Neuronal stem cell (in vitro differentiated cells): ENCODE measurements at places on chromosomes 16 and 17.

GRCh38 chr17:58170622-58171021, 3.8 kb downstream of the OR4D2 start:
- no peak for DNase-seq

GRCh38 chr17:70621566-70621965, 452.2 kb downstream of the KCNJ2 start:
- DNase-seq, result no peak

- DNase-seq, result no peak
Observed at GRCh38 chr17:44820631-44821212, 9.4 kb downstream of the GJC1 start.

DNA sequence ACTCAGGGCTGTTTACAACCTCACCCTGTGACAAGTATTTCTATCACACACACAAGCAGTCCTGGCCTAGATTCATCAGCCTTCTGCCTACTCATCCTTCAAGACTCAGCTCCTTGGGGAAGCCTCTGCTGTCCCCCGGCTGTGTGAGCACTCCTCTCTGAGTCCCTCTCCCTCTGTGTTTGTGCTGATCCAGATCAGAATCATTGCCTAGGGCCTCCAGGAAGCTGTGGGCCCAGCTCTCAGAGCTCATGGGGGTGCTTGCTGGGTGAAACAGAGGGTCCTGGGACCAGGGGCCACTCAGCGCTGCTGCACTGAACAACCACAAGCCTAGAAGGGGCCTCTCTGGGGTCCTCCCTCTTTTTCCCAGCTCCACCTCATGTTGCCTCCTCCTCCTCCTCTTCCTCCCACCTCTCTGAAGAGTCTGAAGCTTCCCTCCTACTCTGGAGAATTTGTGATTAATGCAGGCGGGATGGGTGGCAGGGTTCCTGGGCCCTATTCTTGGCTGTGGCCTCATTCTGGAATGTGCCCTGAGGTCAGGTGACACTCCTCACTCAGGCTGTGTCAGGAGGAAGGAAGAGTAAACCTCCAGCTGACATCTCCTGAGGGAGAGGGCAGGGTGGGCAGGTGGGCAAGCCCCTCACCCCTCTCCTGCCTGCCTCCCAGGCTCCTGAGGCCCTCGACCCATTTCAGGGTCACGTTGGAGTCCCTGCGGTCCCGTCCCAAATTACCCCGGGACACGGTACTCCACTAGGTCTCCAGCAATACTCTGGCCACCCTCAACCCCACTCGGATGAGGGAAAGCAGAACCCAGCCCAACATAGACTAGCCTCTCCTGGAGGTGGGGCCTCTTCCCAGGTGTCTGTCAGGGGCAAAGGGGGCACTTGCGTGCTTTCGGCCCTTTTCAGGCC, 10.1 kb downstream of the WFIKKN2 start:
- no peak for DNase-seq

DNA sequence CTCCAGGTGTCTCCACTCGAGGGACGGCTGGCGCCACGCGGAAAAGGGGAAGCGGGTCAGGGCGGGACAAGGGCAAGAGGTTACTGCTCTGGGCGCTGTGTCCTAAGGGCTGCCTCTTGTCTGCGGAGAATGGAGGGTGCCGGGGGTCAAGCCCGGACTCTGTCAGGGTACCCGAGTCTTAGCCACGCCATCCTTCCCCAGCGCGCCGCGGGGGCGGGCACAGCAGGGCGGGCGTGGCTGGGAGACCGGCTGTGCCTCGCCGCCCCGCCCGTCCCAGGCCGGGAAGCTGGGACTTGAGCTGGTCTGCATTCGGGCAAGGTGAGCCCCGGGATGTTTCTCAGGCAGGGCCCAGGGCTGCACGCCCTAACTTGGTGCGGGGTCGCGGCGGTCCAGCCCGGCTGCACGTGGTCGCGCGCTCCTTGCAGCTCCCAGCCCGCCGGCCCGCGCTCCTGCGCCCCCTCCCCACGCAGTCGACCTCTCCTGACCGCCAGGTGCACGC, 6.2 kb upstream of the ACTG1 start:
- no peak for DNase-seq

DNA sequence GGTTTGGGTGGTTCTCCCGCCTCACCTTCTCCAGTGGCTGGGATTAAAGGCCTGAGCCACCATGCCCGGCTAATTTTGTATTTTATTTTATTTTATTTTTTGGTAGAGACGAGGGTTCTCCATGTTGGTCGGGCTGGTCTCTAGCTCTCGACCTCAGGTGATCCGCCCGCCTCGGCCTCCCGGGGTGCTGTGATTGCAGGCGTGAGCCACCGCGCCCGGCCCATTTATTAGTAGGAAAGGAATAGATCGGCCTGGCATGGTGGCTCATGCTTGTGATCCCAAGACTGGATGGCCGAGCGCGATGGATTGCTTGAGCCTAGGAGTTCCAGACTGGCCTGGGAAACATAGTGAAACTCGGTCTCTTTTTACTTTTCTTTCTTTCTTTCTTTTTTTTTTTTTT, 20.4 kb upstream of the RBL2 start:
- DNase-seq, result no peak

DNA sequence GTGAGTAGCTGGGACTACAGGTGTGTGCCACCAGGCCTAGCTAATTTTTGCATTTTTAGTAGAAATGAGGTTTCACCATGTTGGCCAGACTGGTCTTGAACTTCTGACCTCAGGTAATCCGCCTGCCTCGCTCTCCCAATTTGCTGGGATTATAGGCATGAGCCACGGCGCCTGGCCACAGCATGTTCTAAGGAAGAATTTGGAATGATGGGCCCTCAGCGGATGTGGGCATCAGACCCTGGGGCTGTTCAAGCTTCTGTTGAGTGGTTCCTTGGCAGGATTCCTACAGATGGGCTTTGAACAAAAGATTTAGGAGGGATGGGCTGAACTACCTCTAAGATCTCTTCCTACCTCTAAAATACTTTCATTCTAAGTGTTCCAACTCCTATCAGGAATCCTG, 4.1 kb downstream of the PRPSAP2 start:
- DNase-seq, result no peak

GRCh38 chr16:31382485-31383161, 10.5 kb upstream of the ITGAD start:
- peak; percentile 50 for DNase-seq

GRCh38 chr17:63609816-63610573, 9.3 kb downstream of the TACO1 start:
- DNase-seq, result no peak
